ENCODE measurements at places on chromosomes 2 and 18.

DNA sequence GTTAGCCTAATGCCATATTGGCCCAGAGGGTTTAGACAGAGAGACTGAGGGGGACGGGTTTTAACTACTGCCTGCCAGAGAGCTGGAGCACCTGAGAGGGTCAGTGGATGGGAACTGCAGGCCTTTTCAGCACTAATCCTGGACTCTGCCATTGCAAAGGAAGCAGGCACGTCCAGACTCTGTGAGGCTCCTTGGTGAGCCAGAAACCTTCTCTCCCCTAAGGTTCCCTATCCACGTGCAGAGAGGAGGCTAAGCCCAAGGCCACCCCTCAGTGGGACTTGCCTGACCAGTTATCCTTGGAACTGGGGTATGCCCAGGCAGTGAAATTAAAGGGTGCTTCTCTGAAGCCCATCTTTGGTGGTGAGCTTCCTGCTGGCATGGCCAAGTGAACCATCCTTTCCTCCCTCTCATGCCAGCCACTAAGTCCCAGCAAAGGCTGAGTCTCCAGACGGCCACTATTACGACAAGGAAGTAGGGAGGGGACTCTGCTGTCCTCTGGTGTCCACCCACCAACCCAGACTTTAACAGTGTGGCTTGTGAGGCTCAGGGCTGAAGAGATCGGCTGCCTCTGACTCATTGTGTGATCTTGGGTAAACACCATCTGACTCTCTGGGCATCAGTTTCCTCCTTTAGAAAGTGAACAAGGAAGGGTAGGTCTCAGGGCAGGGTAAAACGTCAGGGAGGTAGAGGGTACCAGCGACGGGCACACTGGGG is 3.9 kb upstream of the MLPH start:
- DNase-seq = peak; percentile 98

DNA sequence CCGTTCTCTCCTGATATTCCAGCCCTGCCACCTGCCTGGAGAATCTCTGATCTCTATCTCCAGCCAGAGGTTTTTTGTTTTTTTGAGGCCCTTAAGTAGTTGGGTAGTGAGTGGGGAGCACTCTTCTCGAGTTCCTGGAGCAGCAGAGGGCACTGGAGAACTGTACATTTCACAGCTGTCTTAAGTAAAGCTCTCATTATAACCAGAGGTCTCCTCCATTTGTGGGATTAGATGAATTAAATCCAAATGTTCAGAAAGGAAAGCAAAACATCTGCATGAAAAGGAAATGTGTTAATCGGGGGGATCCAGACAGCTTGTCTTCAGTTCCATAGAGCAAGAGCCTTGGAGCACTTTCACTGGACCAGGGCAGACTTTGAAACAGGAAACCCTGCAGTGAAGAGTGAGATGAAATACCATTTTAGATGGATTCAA is 32.8 kb downstream of the AOX1 start:
- DNase-seq = peak; percentile 27

GRCh38 chr2:113822087-113822815 is 65.8 kb upstream of the SLC35F5 start:
- DNase-seq = no peak

- no peak for DNase-seq
Measured at GRCh38 chr2:30769891-30770462, 37.3 kb downstream of the CAPN13 start.

GRCh38 chr2:112084689-112085374 is 29.8 kb downstream of the TMEM87B start:
- DNase-seq = no peak

GRCh38 chr18:6624661-6625311 is 104.7 kb upstream of the ARHGAP28 start:
- no peak for DNase-seq

DNA sequence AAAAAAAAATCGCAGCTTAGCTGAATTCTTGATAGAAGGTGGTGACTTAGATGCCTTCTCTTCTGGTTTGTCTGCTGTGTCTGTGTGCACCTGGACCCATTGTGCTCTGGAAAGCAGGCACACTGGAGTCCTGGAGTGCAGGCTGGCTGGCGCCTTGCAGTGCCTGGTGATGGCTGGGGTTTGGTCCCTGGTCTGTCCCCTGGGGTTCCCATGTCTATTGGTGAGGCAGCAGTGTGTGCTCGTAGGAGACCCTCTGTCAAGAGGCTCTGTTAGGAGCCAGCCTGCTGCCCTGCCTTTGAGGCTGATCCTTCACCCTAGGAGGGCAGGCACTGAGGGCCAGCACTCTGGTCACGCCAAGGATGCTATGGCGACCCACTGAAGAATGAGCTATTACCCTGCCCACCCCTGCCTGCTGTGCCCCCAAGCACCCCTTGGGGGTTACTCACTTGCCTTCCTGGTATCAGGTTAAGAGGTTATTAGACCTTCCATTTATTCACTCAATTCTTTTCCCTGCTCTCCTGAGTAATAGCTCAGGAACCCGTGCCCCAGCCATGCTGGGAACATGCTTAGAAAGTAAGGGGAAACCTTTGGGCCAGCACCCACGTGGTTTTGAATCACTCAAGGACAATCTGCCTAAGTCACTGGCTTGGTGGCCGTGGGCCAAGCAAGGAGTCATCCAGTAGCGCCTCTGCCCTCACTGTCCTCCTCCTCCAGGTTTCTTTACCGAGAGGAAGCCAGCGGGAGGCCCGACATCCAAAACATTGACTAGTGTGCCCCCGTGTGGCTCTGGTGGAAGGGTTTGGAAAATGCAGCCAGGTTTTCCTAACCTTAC is 284.5 kb downstream of the PRKCE start:
- peak; percentile 98 for DNase-seq

DNA sequence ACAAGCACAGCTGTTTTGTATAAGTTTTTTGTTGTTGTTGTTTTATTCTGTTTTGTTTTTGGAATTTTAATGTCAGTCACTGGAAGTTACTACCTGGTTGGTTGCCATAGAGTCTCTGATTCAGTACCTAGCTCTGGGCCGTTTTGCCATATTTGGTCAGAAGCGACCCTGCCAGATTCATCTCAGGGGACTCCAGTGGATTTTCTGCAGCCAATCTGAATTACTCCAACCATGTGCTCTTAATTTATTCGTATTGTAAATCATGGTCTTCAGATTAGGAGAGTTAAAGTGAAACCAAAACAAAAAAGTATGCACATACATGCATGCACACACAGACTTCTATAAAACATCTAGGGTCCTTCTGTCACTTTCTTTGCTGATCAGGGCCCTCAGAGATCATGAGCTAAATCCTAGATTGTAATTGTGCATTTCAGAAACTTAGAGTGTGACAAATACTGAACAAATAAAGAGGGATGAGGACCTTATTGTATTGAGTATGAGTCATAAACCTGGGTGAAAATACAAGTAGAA is 317.4 kb upstream of the UBE2E3 start:
- DNase-seq = no peak

GRCh38 chr2:59342166-59342565 is 1101.0 kb upstream of the FANCL start:
- DNase-seq = no peak

GRCh38 chr2:237199082-237199481 is 113.4 kb downstream of the COPS8 start:
- no peak for DNase-seq

- DNase-seq = peak; percentile 61
Measured at GRCh38 chr2:190759749-190760213, 110.9 kb downstream of the NAB1 start.

DNA sequence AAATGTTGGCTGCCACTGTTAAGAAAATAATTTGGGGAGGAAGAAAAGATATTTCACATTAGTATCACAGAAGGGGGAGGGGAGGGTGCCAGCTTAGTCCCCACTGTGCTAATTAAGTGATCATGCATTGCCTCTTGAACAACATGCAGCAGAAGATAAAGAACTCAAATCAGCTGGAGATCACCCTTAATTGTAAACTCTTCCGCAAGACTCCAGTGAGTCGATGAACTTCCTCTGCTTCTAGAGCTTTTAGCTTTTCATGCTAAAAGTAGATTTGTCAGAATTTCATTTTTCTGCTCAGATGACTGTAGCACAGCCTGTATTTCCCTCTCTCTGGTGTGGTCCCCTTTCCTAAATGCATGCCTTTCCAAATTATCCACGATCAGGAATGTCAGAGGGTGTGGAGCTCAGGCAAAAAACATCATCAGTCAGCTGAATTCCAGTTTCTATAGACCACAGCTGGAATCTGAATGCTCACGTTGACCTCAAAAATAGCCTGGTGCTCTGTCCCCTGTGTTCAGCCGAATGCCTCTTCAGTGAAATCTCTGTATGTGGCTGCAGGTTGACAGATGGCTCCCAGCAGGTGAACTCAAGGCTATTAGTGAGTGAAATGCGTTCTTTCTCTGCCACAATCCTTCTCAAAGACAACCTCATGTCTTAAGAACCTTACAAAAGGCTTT is 156.8 kb upstream of the UNC80 start:
- no peak for DNase-seq

DNA sequence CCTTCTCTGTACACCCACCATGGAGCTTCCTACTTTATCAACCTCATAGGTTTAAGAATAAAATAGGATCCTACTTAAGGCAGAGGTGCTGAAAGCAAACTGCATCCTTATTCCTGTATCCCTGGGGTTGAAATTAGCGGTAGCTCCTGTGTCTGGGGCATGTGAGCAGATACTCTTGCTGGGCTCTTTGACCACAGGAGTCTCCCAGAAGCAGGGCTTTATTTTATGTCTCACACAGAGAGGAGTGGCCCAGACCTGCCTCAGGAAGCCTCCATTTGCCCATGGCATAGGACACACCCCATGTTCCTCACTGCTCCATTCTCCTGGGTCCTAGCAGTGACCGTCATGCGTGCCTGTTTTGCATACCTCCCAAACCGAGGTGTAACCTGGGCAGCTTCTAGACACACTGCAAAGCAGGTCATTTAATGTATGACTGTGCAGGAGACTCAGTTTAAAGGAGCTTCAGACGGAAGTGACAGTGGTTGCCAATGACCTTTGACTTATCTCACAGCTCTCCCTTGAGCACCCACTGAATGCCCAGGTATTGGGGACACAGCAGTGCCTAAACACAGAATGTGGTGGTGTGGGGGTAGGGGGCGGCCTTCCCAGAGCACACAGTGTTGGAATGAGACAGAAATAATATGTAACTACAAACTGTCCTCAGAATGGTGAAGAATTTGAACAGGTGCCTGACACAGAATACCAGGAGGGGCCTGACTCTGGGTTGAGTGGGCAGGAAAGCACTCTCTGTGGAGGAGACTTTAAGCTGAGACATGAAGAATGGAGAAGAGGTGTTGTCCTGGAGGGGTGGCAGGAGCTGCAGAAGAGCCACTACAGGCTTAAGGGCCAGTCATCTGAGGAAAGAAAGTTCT is 3.7 kb downstream of the TMEM37 start:
- DNase-seq = no peak

GRCh38 chr2:144683966-144684365 is 164.0 kb upstream of the ZEB2 start:
- peak; percentile 63 for DNase-seq

GRCh38 chr2:120661551-120661950 is 74.1 kb upstream of the GLI2 start:
- no peak for DNase-seq

GRCh38 chr2:100406120-100406508 is 11.4 kb downstream of the CHST10 start:
- DNase-seq = no peak

DNA sequence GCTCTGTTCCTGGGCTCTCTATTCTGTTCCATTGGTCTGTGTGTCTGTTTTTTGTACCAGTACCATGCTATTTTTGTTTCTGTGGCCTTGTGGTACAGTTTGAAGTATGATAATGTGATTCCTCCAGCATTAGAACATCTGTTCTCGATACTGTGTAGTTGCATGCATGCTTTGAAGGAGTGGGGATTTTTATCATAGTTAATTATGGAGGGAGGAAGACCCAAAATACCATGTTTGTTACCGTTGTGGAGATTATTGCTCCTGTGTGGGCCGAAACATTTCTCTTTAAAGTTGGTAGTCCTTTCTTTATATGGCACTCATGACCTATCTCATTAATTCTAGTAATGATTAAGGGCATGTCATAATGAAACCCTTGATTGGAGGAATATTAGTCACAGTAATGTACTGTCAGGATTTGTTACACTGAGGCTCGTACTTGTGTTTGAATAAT is 87.6 kb downstream of the TTC27 start:
- DNase-seq = no peak

DNA sequence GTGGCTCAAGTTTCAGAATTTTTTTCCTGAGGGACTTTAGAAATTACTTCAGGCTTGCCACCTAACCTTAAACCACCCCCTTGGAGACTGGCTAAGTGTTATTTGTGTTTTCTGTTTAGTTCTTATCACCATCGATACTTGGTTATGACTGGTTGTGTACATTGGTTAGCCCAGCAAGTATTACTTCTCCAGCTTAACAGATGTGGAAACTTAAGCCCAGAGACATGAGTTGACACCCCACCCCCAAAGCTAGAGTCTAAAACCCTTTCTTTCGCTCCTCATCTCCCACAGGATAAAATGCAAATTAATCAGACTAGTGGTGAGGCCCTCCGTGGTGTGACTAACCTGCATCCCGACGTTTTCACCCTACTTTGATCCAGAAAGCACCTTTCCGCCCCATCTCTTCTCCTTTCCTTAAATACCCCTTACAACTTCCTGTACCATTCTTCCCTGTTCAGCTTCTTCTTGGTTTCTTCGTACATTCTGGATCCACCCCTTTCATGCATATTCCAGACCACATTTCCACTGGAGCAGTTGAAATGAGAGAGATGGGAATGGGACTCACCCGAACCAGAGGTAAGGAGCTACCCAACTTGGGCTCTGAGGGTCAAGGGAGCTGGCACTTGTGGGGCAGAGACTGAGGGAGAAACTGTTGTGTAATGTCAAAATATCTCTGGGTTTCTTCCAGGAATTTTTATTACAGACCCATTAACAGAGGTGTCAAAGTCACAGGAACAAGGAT is 819 bp upstream of the MAP3K2 start:
- peak; percentile 40 for DNase-seq

DNA sequence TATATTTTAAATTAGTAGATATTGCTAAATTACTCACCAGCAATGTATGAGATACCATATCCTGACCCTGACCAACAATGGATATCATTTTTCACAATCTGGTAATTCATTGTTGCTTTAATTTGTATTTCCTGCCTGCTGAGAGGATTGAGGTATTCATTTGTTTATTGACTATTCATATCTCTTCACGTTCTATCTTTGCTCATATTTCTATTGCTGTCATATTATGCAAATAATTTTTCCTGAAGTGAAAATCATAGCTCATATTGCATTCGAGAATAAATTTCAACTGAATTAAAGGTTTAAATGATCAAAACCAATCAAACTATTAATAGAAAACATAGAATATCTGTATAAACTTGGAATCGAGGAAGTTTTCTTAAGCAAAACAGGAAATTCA is 31.0 kb downstream of the INO80D start:
- no peak for DNase-seq

- DNase-seq = no peak
Measured at GRCh38 chr2:135132314-135132713, 80.2 kb downstream of the RAB3GAP1 start.

DNA sequence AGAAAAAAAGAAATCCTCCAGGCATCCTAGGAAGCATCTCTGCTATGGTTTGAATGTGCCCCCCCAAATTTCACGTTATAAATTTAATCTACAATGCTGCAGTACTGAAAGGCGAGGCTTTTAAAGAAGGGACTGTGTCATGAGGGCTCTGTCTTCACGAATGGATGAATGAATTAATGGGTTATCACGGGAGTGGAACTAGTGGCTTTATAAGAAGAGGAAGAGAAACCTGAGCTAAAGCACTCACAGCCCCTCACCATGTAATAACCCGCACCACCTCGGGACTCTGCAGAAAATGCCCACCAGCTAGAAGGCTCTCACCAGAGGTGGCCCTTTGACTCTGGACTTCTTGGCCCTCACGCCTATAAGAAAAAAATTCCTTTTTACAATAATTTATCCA is 27.6 kb downstream of the RNU4ATAC start:
- DNase-seq = no peak

GRCh38 chr2:227095346-227095745 is 68.7 kb downstream of the COL4A4 start:
- no peak for DNase-seq

Data from inflammatory macrophage treated with lipopolysaccharide for 4 hours (primary cell).